GM13976 (cell line): ENCODE measurements at places on chromosomes 1 and 21.

- DNase-seq, result peak; percentile 64
These were observed 29.9 kb upstream of the SAMD13 start for GRCh38 chr1:84271441-84272151.

GRCh38 chr21:28239340-28239739 is 753.3 kb downstream of the LTN1 start:
- DNase-seq, result no peak

DNA sequence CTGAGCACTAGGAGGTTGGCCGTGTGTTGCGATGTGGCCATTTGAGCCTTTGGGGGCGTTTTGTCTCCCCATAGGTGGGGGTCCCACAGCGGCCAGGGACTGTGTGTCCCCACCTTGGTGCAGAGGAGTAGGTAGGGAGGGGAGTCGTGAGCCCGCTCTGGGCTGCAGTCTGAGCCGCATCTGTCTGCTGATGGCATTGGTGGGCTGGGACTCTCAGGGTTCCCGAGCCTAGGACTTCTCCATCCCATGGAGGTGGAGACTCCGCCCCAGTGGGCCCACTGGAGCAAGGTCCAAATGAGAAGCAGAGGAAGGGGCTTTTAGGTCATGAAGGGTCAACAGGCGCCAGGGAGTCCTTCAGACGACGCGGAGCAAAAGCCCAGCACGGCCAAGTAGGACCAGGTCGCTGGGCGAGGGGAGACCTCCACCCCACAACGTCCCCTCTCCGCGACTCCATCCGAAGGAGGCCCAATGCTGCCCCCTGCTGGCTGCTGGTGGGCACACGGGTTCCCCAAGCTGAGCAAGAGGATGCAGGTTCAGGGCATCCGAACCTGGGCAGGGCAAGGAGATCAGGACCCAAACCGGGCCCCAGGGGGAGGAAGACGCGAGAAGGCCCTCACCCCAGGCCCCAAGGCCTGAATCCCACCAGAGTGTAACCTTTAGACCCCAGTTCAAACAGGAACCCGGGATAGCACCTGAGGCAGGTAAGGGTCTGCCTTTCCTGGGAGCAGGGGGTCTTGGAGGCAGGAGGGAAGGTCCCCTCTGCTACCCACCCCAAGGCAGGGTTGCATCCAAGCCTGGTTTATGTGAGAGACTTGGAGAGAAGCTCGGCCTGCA is 14.9 kb downstream of the TTC34 start:
- DNase-seq, result peak; percentile 80

DNA sequence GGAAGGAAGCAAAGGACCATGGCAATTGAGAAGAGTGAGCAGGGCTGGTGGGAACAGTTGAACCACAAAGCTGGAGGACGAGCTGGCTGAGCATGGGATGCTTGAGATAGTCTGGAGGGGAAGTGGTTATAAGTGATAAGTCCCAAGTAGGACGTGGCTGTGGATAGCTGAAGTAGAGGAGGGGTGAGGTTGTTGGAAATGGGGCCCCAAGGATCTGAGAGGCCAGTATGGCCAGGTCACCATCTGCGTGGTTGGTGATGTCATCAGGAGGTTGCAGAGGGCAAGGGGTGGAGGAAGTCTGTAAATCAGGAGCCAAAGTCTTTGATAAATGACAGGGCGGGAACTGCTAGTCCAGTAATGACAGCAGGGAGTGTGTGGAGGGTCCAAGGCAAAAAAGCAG is 11.0 kb upstream of the REN start:
- no peak for DNase-seq

GRCh38 chr1:74480068-74480467 is 32.3 kb downstream of the LRRC53 start:
- no peak for DNase-seq

- DNase-seq, result no peak
These were observed 93.9 kb downstream of the CDC7 start for GRCh38 chr1:91594383-91595055.

- peak; percentile 58 for DNase-seq
These were observed 19.4 kb upstream of the BSDC1 start for GRCh38 chr1:32413507-32414185.

DNA sequence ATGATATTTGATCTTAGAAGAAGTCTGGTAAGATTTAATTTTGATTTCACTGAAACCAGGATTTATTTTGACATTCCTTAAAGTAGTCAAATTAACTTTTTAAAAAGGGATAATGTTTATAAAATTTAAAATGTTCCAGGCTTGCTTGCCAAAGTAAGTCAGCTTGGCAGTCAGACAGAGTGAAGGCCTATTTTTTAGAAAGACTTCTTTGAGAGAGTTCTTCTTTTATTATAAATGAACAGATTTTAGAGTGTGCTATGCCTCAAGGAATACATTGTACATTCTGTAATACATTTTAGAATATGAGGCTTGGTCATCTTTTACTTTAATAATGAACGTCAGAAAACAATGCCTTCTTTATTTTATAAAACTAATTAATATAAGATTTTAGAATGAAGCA is 138.7 kb downstream of the DISP1 start:
- DNase-seq, result no peak

GRCh38 chr1:74344387-74344786 is 109.2 kb downstream of the TNNI3K start:
- DNase-seq, result no peak

DNA sequence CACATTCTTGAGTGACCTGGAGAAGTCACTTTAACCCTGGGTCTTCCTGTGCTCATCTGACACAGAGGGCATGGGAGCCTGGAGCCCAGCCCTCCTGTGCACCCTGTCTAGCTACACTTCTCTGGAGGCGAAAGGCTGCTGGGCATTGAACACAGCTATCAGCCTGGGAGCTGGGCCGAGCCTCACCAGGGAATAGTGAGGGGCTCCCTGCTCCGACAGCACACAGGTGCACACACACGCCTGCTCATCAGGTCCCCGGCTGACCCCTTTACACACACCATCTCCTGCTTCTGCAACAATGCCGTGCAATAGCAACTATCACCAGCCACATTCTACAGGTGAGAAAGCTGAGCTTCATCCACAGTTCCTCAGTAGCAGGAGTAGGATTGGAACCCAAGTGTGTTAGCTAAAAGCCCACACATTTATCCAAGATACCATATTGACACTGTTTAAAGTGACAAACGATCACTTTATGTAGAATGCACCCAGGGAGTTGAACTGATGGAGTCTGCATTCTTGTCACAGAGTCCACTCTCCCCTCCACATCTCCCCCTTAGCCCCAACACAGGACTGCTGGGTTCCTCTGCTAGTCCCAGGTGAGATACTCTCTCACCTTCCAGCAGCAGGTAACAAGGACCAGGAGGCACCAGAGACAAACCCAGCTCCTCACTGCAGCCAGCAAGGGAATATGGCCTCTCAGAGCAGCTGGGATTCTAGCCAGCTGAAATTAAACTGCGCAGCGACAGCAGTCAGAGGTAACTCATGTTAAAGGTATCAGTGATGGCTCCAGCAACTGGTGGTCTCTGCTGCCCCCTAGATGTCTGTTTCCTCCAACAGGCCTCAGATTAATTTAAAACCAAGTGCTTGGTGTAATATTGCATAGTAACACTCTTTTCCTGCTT is 18.3 kb upstream of the CAPN8 start:
- DNase-seq, result peak; percentile 35

GRCh38 chr1:246680696-246681130 is 43.5 kb upstream of the SCCPDH start:
- DNase-seq, result no peak

- peak; percentile 31 for DNase-seq
These were observed 376.9 kb downstream of the HHIPL2 start for GRCh38 chr1:222171005-222171404.

- no peak for DNase-seq
These were observed 183.3 kb downstream of the KCNJ6 start for GRCh38 chr21:37732927-37733326.

DNA sequence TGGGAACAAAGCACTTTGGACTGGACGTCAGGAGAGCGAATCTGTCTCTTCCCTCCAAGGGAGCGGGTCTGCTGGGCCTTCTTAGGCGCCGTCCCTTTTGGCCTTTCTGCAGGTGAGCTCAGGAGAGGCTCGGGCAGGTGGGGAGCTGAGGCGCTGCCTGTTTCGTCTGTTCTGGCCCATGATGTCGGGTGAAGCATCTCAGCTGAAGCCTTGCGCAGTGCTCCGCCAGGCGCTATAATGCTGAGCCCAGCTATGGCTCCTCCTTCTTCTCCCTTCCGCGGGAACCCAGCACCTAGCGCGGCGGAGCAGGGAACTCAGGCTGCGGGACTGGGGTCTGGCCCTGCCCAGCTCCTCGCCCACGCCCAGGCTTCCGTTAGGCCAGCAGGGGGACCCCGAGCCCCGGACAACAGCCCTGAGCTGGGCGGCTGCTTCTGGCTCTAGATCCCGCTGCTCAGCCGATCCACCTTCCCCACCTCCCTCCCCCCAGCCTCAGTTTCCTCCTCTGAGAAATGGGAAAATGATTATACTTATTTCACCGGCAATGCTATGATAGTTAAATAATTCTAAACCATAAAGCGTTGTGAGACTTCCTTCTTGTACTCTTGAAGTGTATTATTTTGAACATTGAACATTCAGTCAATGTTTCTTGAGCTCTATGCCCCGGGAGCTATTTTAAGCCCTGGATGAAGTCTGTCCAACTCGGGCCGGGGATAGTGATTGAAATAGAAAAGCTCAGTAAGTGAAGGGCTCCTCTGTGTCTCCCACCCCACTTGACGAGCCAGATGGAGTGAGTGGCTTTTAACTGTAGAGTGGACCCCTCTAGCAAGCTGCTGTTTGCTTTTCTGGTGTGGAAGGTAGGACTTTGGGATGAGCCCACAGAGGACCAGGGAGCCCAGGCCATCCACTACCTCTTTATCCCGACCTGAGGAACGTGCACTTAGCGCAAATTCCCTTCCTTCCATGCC is 9.6 kb upstream of the ADORA1 start:
- peak; percentile 87 for DNase-seq

DNA sequence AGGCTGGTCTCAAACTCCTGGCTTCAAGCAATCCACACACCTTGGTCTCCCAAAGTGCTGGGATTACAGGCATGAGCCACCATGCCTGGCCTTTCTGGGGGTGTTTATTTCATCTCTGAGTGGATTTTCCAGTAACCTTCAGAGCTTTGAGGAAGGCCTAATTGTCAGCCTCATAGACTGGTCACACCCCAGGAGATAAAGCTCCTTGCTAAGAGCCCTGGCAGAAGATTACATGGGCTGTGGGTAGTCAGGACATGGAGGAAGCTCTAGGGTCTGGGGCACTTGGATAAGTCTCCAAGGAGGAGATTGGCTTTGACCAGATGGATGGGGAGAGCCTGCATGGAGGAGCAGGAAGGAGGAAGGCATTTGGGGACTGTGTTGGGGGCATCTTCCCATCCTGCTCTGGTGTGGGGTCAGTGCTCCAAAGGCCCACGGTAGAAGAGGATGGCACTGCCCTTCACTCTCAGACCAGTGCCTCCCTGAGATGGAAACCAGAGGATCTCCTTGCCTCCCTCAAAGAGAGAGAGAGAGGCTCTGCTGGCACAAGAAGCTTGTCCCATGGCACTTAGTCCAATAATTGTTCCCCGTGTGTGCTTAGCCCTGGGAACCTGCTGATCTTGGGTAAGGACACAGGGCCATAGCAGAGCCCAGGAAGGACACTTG is 14.7 kb upstream of the GSTM4 start:
- DNase-seq, result peak; percentile 4

DNA sequence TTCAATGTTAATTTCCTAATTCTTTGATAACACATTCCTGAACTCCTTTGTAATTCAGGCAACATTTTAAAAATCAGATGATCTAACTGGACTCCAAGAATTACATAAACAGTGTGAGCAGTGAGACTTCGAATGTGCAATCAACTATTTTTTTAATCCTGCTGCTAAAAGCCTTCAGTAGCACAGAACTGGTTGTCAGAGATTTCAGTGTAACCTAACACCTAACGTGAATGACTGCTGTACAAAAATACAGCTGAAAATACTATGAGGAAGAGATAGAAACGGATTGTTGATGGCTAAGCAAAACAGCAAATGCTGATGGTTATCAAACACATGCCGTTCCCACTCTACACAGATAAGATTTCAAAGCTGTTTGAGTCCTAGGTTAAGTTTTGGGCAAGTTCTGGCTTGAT is 46.1 kb downstream of the APP start:
- no peak for DNase-seq

DNA sequence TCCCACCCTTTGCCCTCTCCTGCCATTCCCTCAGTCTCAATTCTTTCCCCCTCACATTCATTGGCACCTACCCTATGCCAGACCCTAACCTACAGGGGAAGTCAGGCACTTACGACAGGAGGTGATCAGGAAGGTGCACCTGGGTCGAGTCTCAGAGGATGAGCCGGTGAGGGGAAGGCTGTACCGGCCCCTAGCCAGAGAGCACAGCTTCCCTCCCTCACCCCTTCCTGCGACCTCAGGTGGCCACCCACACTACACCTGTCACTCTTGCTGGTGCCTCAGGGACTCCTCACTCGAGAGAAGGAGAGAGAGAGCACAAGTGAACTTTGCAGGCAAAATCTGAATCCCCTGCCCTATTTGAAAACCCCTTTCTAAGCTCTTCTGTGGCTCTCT is 1.7 kb upstream of the MYOM3 start:
- DNase-seq, result no peak

- no peak for DNase-seq
These were observed 43.2 kb upstream of the KCTD3 start for GRCh38 chr1:215523906-215524305.

DNA sequence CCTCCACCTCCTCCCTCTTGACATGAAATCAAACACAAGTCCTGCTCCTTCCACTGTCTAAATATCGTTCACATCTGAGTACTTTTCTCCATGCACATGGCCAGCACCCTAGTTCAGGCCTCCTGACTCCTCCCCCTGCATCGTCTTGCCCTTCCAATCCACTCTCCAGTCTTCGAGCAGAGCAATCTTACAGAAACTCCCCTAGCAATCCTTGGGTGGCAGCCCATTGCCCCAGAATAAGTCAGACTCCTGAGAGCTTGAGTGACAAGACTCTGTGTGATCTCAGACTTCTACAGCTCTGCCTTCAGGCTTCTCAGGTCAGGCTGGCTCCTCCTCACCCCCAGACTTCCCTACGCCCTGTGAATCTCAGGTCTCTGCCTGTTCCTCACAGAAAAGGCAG is 5.5 kb downstream of the SH2D2A start:
- DNase-seq, result no peak

DNA sequence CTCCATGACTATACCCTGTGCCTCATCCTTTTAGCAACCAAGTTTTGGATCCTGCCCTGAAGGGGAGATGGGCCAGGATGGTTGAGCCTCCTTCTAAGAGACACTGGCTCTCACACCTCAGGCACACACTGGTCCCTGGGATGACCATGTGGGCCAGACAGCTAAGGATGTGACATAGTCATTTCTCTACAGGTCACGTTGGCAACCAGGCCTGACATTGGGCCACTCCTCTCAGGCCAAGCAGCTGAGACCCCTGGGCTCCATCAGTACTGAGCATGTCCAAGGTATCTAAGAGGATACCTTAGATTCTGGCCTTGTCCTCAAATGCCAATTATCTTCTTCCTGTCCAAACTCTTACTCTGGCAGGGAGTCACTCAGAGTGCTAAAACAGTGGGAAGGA is 195.5 kb upstream of the EDN2 start:
- DNase-seq, result no peak

DNA sequence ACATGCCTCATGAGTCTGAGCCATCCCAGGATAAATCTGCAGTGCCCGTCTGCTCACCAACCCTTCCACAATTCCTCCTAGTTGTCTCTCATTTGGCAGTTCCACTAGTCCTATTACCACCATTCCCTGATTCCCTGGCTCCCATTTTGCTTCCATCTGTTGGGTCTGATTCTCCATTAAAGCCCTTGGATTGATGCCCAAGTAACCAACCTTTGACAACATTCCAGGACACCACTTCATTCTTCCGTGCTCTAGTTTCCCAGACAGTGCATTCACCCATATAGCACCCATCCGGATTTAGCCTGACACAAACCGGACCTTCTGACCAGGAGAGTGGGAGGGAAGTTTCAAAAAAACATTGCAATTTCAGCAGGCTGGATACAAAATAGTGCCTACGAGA is 189.4 kb upstream of the PALMD start:
- DNase-seq, result no peak
